Activated naive CD4-positive, alpha-beta T cell treated with anti-CD3 and anti-CD28 coated beads for 36 hours (primary cell): ENCODE measurements at places on chromosomes 5 and 9.

GRCh38 chr9:121271368-121272341, 3.7 kb downstream of the GSN start:
- peaks cover 18% of the 10 kb centered on the region for H3K27me3 ChIP-seq
- no peak overlapping the region for H3K4me3 ChIP-seq
- DNase-seq = no peak
- H3K4me1 ChIP-seq = peaks cover 10% of the 10 kb centered on the region

DNA sequence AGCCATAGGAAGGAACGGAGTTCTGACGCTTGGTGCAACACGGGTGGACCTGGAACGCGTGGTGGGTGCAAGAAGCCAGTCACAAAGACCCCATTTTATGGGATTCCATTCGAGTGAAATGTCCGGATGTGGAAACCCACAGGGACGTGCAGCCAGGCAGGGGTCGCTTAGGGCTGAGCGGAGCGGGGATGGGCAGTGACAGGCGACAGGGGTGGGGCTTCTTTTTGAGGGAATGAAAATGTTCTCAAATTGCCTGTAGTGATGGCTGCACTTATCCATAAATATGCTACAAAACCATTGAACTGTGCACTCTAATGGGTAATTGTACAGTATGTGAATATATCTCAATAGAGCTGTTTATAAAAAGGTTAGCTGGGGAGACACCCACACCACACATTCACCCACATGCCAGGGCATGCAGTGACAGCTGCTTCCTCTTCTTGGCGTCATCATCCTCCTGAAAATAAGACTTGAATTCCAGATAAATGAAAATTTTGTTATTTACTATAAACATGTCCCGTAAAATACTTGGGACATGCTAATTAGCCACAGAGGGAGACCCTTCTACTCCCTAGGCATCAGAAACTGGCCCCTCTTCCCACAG, 71.3 kb upstream of the OLFM1 start:
- no peaks in the 10 kb centered on the region for H3K4me1 ChIP-seq
- H3K36me3 ChIP-seq = no peaks in the 10 kb centered on the region
- H3K4me3 ChIP-seq = no peak overlapping the region
- no peak for DNase-seq

- no peak overlapping the region for H3K4me3 ChIP-seq
- H3K27ac ChIP-seq = no peak overlapping the region
- no peaks in the 10 kb centered on the region for H3K4me1 ChIP-seq
These were observed 7.8 kb upstream of the MRNIP start for GRCh38 chr5:179866241-179867078.

DNA sequence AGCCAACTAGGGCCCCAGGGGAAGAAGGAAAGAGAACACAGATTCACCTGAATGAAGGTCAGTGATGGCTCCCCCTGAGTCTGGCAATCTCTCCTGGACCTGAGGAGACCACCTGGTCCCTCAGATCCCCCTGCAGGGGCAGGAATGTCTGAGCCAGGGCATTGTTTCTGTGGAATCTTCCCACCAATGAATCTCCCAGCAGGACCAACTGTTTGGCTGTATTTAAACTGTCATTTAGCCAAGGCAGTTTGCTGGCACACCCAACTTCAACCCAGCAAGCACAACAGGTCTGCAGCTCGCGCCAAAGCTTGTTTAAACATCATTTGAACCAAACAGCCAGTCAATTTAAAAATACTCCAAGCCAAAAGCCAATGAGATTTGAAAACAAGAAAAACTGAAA, 92.6 kb downstream of the SH3TC2 start:
- no peaks in the 10 kb centered on the region for H3K36me3 ChIP-seq
- no peak overlapping the region for H3K27ac ChIP-seq
- DNase-seq = no peak
- H3K4me1 ChIP-seq = no peaks in the 10 kb centered on the region

GRCh38 chr5:171633776-171634470, 151.7 kb upstream of the SMIM23 start:
- H3K4me3 ChIP-seq = no peak overlapping the region
- H3K27ac ChIP-seq = no peak overlapping the region
- peaks cover 19% of the 10 kb centered on the region for H3K27me3 ChIP-seq
- no peaks in the 10 kb centered on the region for H3K4me1 ChIP-seq
